Right atrium auricular region (tissue), 2 donors: ENCODE measurements at places on chromosomes 1 and 21. TPM values are rescaled to one million over a fixed set of nuclear protein-coding genes. Genes with fewer than 3 reads are reported as not detected.
A peak's percentile ranks its signal among the peaks of the same experiment; 100 is the strongest.

- H3K27me3 ChIP-seq = peaks cover 6% of the 10 kb centered on the region
- no peaks in the 10 kb centered on the region for H3K36me3 ChIP-seq
- H3K27ac ChIP-seq = no peak overlapping the region
- DNase-seq = no peak
- no peak overlapping the region for H3K4me3 ChIP-seq
Observed at GRCh38 chr1:6149597-6149996, 30.5 kb downstream of the CHD5 start.

- H3K4me3 ChIP-seq = no peak overlapping the region
- H3K4me1 ChIP-seq = no peaks in the 10 kb centered on the region
- no peak for DNase-seq
Observed at GRCh38 chr1:62530516-62531154, 66.7 kb upstream of the ANGPTL3 start.

Gene GABRD
- total RNA-seq = not detected

DNA sequence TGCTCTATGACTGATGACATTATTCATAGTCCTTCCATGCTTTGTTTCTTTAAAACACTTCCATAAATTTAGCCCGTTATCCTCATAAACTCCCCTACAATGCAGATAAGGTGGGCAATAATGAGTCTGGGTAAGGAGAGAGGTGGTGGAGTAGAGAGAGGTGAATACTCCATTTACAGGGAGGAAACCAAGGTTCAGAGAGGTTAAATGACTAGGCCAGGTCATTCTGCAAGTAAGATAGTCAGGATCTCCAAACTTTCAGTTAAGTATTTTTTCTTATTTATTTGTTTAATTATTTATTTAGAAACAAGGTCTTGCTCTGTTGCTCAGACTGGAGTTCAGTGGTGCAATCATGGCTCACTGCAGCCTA lies 26.1 kb downstream of the PAFAH2 start:
- peaks cover 43% of the 10 kb centered on the region for H3K36me3 ChIP-seq
- DNase-seq = no peak
- no peak overlapping the region for H3K4me3 ChIP-seq
- H3K4me1 ChIP-seq = no peaks in the 10 kb centered on the region
- H3K27me3 ChIP-seq = no peaks in the 10 kb centered on the region

DNA sequence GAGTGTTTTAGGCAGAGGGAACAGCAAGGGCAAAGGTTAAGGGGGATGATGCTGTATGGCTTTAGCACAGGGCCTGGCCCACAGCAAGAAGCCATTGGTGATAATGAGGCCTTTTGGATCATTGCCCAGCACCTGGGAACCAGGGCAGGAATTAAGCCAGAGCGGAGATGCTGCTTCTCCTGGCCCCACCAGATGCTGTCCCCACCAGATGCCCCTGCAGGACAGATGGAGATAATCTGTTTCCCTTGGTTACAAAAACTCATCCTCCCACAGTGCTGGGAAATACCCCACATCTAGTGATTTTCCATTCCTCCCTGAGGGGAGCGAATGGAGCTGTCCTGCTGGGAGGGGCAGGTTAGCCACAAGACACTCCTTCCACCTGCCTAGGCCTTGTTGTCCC lies 18.8 kb downstream of the OPRD1 start:
- DNase-seq = no peak
- H3K4me1 ChIP-seq = no peaks in the 10 kb centered on the region
- H3K27me3 ChIP-seq = no peaks in the 10 kb centered on the region
- no peak overlapping the region for H3K4me3 ChIP-seq
- no peak overlapping the region for H3K27ac ChIP-seq

Gene KCNJ10
- not detected for total RNA-seq

GRCh38 chr1:185645162-185645640 lies 89.0 kb upstream of the HMCN1 start:
- no peaks in the 10 kb centered on the region for H3K27me3 ChIP-seq
- no peaks in the 10 kb centered on the region for H3K4me1 ChIP-seq
- H3K27ac ChIP-seq = peak overlapping the region; percentile 75
- no peaks in the 10 kb centered on the region for H3K36me3 ChIP-seq
- no peak overlapping the region for H3K4me3 ChIP-seq

Gene SEC16B
- 1.9 TPM for total RNA-seq
